ENCODE measurements at places on chromosomes 12 and 14. TPM values are rescaled to one million over a fixed set of nuclear protein-coding genes. Genes with fewer than 3 reads are reported as not detected.

MDGA2 gene
- not detected for total RNA-seq

ZDHHC22 gene
- not detected for total RNA-seq

BIN2 gene
- 4.6 TPM for total RNA-seq

DPPA3 gene
- total RNA-seq: not detected

GPR68 gene
- 0.55 TPM for total RNA-seq

DNA sequence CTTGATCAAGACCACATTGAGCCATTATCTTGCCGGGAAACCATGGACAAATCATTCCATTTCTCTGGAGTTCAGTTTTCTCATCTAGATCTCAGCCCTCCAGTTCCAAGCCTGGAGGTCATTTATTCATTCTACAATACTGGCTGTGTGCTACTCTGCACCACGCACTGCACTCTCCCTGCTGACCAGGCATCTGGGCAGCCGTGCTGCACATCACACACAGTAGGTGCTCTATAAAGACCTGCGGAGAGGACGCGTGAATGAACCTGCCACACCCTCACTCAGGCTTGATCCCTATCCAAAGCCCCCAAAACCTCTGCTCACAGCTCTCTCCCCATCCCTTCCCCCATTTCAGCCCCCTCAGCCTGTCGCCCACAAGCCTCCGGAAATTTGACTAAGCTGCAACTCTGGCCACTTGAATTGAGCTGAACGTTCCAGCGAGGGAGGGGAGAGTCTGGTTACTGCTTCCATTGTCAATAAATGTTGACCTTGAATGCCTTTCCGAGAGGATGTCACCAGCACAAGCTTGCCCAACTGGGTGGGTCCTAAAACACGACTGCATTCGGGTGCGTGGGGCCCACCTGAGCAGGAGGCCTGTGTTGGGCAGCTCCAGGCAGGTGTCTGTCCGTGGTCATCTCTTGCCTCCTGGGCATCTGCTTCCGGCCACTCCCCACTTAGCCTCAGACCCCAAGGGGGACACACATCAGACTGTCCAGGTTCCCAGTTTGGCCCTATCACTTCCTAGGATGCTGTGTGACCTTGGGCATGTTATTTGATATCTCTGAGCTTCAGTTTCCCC, 17.8 kb downstream of the FAIM2 start:
- H3K27ac ChIP-seq: no peak overlapping the region
- H3K4me3 ChIP-seq: no peak overlapping the region
- no peaks in the 10 kb centered on the region for H3K4me1 ChIP-seq
- H3K27me3 ChIP-seq: no peaks in the 10 kb centered on the region
- no peak for DNase-seq
- H3K36me3 ChIP-seq: no peaks in the 10 kb centered on the region

DNA sequence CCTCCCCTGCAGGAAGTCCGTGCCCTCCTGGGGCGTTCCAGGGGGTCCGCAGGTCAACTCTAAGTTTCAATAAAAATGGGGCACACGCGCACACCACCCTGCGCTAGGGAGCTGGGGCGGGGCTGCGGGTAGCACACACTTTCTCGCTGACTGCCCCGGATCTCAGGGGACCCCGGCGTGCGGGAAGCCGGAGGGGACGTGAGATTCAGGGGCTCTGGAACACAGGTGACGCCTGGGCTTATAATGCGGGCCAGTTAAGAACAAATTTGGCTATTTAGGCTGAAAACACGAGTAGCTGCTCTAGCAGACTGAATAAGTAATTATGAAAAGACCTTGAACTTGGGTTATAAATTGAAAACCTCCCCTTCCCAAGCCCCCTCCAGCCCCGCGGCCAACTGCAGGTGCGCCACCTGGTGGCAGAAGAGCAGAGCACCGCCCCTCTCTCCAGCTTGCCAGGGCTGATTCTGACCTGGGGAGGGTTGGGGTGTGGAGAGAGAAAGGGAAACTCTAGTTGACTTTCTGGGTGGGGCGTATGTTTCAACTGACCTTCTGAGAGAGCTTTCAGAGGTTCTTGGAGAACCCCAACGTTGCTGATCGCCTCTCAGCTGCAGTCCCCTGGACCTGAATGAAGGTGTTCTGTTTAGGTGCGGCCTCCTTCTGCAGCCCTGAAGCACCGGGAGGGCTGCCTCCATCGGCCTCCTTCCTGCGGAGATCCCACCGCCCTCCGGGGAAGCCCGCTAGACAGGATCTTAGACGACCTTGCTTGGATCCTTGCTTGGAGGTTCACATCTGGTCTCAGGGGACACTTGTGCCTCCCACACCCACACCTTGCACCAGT, 118.4 kb upstream of the EVL start:
- H3K27me3 ChIP-seq: no peaks in the 10 kb centered on the region
- H3K27ac ChIP-seq: no peak overlapping the region
- H3K36me3 ChIP-seq: peaks cover 8% of the 10 kb centered on the region

- peaks cover 89% of the 10 kb centered on the region for H3K36me3 ChIP-seq
- H3K27me3 ChIP-seq: no peaks in the 10 kb centered on the region
- no peaks in the 10 kb centered on the region for H3K4me1 ChIP-seq
- H3K4me3 ChIP-seq: no peak overlapping the region
- DNase-seq: no peak
- no peak overlapping the region for H3K27ac ChIP-seq
Measured at GRCh38 chr12:104292872-104293794, 10.4 kb upstream of the EID3 start.

GRCh38 chr12:131747276-131748177, 36.6 kb downstream of the SFSWAP start:
- DNase-seq: peak; percentile 47
- no peak overlapping the region for H3K4me3 ChIP-seq
- H3K4me1 ChIP-seq: no peaks in the 10 kb centered on the region
- peaks cover 70% of the 10 kb centered on the region for H3K36me3 ChIP-seq
- no peak overlapping the region for H3K27ac ChIP-seq

GRCh38 chr14:29042551-29042950, 276.0 kb downstream of the FOXG1 start:
- no peak for DNase-seq
- H3K27me3 ChIP-seq: no peaks in the 10 kb centered on the region
- no peaks in the 10 kb centered on the region for H3K36me3 ChIP-seq
- H3K27ac ChIP-seq: no peak overlapping the region
- H3K4me1 ChIP-seq: no peaks in the 10 kb centered on the region

DNA sequence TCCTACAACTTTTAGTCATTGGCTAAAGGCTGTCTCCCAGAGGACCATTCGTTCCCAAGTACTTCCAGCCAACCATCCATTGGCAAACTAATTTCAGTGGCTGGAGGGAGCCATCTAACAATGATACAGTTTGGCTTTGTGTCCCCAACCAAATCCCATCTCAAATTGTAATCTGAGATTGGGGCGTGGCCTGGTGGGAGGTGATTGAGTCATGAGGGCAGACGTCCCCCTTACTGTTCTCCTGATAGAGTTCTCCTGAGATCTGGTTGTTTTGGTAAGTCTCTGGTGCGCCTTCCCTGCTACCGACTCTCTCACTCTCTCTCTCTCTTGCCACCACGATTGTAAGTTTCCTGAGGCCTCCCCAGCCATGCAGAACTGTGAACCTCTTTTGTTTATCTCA, 99.7 kb upstream of the FUT8 start:
- H3K27ac ChIP-seq: no peak overlapping the region
- no peak overlapping the region for H3K4me3 ChIP-seq
- H3K36me3 ChIP-seq: no peaks in the 10 kb centered on the region
- DNase-seq: no peak
- no peaks in the 10 kb centered on the region for H3K27me3 ChIP-seq
- no peaks in the 10 kb centered on the region for H3K4me1 ChIP-seq
